ENCODE measurements at places on chromosomes 5 and 9.

- DNase-seq, result peak; percentile 92
These were observed 22.2 kb downstream of the SHB start for GRCh38 chr9:38046661-38047300.

GRCh38 chr5:177557041-177557647, 2.8 kb upstream of the FAM193B start:
- DNase-seq, result no peak

GRCh38 chr5:142979636-142980035, 209.5 kb downstream of the ARHGAP26 start:
- DNase-seq, result peak; percentile 49

GRCh38 chr5:43674536-43674935, 71.6 kb downstream of the NNT start:
- no peak for DNase-seq

- no peak for DNase-seq
These were observed 54.0 kb downstream of the SCAI start for GRCh38 chr9:125089331-125089730.

DNA sequence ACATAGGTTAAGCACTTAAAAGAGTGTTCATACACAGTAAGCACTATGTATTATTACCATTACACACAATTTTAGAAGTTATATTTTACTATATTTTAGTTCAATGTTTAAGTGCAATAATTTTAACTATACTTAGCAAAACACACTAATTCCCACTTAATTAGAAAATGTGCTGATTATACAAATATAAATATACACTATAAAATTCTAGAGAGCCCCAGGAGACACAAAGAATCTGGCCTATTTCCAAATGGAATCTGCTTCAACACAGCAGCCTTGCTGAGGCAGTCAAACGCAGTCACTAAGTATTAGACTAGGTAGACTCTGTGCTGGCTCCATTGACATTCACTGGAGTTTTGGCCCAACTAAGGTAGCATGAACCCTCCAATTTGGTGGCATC, 160.9 kb downstream of the CETN3 start:
- no peak for DNase-seq

DNA sequence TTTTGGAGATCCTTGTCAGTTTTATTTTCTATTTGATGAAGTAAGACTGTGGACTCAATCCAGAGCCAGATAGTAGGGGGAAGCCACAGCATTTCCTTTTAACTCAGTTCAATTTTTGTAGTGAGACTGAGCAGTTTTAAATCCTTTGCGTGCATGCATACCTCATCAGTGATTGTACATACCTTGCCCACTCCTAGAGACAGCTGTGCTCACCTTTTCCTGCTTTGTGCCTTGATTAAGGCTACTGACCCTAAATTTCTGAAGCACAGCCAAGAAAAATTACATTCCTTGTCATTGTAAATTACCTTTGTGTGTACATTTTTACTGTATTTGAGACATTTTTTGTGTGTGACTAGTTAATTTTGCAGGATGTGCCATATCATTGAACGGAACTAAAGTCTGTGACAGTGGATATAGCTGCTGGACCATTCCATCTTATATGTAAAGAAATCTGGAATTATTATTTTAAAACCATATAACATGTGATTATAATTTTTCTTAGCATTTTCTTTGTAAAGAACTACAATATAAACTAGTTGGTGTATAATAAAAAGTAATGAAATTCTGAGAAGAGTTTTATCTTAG, 17.8 kb downstream of the DIMT1 start:
- peak; percentile 44 for DNase-seq
